ENCODE measurements at places on chromosomes 2 and 18. TPM values are rescaled to one million over a fixed set of nuclear protein-coding genes. Genes with fewer than 3 reads are reported as not detected.

- no peak for DNase-seq
These were observed 307.5 kb upstream of the ZEB2 start for GRCh38 chr2:144827404-144827803.

DNA sequence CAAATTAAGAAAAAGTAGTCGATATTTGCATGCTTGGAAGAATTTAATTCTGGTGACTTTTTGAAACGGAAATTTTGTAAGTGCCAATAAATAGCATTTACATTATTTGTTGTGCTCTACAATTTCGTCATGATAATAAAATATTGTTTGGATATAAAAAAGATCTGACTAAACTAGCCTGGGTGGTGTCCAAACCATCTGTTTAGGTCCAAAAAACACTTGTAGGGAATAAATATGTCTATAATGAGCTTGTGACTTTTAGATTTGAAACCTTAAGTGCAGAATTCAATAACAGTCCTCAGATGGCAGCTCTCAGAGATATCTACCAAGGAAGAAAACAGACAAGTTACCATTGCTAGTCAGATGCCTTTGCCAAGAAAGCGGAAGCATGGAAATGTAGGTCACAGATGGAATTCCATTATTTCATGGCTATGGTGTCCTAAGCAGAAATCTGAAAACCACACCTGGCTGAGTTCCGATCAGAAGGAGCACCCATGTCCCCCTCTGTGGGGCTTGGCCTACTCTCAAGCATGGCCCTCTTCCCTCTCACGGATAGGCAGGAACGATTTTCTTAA lies 731.1 kb downstream of the RNF144A start:
- DNase-seq, result no peak

- DNase-seq, result peak; percentile 18
These were observed 96.0 kb downstream of the INHBB start for GRCh38 chr2:120441744-120442471.

DNA sequence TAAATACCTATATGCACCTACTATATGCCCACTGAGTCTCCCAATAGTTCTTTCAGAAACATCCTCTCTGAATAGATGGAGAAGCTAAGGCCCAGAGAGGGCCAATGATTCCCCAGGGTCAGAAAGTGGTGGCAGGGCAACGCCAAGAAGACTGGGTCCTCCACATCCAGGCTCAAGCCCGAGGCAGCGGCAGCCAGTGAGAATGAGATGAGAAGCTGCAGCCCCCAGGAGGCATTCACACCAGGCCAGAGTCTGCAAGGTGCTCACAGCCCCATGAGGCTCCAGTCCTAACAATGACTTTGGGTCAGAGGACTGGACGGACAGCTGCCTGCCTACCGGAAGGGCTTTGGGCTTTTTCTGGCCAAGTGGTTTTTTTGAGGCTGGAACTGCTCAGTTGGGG lies 3.5 kb downstream of the TEX261 start:
- DNase-seq, result no peak

DNA sequence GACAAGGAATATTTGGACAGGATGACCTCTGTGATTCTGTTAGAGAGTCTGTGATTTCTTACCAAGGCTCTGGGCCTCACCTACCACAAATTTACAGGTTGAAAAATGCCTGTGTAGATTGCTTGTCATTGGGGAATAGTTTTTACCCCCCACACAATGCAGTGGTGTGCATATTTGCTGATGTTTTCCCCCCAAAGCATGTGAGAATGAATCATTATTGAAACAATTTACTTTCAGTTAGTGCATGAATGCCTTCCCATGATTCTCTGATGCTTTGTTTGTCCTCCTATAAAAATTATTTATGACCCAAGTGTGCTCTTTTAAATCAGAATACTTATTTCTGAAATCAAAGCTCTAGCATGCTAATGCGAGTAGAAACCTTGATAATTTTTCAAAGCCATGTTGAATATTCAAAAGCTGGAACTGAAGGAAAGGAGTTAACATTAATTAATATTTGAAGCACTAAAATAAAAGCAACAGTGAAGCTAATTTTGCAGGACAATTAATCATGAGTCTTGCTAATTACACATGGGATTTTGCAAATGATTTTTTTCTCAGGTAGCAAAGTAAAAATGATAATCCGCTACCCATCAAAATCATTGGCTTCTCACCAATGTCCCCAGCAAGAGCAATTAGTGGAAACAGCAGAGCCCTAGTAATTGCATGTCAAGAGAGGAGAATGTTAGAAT lies 361.2 kb upstream of the HNRNPA3 start:
- no peak for DNase-seq

- no peak for DNase-seq
These were observed 122.2 kb upstream of the SMAD7 start for GRCh38 chr18:49072940-49073339.

Gene RAB6C
- 0.40 TPM for total RNA-seq

Gene LYG2
- total RNA-seq, result 16.0 TPM

DNA sequence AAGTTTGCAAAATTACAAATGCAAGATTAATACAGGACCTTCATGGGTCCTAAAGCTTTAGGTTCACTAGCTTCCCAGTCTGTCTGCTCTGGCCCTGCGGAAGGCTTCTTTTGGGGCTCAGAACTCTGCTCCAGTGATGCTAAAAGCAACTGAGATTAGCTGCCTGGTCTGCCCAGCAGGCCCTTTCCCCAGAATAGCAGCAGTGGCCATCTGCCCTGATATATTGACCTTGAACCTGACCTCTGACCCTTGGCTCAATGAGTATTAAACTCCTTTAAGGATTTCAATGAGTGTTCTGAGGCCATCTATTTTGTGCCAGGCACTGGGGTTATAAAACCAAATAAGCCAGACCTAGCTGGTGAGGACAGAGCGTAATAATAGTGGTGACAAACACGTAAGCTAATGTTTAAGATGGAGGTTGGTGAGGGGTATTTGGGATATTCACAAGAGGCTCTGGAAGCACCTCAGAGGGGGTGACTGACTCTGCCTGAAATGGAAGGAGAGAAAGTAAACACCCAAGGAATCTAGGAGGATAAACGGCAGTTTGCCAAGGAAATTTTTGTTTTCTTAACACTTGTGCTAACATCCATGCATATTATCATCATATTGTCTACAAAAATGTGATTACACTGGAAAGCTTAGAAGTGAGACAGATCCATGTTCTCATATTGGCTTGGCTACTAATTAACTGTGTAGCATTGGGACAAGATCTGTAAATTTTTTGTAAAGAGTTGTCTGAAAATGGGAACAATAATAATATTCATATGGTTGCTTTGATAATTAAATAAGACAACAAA lies 50.4 kb upstream of the LCLAT1 start:
- no peak for DNase-seq

Gene STARD6
- not detected for total RNA-seq

DNA sequence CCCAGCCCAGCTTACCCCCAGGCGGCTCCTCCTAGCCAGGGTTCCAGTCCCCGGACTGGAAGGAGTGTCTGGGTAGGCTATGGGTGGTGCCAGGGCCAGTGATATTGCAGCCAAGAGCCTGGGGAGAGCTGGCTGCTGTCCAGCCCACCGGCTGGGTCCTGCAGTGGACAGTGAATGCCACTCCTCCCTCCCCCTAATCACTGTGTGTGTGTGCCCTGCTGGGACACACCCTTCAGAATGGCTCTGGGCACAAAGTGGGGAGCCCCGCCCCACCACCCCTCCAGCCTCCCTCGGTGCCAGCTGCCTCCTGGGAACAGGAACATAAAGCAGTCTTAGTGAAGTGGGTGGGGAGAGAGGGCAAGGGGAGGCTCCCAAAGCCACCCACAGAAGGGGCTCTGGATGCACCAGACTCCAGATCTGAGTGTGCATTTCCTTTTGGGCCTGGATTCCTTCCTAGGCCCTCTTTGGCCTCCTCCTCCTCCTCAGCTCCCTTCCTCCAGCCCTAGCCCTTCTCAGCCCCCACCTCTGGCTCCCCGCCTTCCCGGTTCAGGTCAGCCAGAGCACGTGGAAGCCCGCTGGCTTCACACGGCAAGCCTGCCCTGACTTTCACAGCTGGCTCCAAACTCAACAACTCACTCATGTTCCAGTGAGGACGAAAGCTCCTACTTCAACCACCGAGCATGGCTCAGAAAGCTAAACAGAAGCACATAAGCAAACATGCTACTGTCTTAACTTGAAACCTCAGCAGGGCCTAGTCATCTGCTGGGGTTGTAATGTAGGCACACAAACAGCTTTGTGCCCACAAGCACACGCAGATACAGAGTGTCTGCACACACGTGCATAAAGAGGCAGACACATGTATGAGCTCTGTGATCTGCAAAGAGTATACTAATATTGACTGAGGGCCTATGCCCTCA lies 209.2 kb upstream of the SMAD2 start:
- no peak for DNase-seq

Gene RAD51AP2
- total RNA-seq, result 0.89 TPM

DNA sequence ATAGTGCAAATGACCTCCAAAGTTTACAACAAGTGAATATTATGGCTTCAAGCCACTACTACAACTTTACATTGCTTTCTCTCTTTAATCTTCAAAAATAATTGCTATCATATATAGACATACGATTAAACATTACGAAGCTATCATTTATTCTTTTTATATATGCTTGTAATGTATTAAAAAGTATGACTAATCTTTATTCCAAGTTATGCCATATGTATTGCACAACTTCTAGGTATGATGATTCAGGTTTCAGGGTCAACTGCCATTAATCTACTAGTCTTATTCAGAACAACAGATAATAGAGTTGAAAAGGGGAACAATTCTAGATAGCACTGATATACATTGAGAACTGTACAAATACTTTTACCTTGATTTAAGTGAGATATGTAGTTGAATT lies 506.2 kb upstream of the TMEFF2 start:
- no peak for DNase-seq

Gene MSGN1
- not detected for total RNA-seq

- no peak for DNase-seq
These were observed 31.0 kb downstream of the EDAR start for GRCh38 chr2:108958002-108958401.

Gene LCT
- not detected for total RNA-seq

DNA sequence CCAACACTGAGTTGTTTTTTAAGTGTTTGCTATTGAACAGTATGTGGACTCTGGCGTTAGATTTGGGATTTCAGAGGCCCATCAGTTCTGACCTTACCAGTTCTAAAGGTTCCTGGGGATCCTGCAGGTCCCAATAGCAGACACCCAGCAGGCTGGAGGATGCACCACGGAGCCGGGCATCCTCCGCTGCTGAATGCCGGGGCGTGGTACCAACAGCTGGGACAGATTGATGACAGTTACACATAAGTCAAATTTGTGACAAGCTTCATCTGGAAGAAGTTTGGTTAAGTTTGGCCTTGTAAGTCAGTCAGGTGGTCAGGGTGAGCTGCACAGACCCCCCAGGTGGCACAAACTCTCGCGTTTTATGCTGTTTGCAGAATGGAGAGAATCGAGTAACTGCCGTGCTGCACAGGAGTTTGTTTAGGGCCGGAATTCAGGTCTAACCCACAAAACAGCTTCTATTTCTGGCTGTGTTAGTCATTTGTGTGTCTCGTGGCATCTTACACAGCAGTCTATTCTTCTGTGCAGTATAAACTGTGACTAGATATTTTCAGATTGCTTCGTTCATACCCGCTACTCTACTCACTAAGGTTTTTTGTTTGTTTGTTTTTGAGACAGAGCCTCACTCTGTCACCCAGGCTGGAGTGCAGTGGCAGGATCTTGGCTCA lies 19.2 kb downstream of the CTDP1 start:
- no peak for DNase-seq

- DNase-seq, result no peak
These were observed 12.3 kb downstream of the PAX8 start for GRCh38 chr2:113266431-113266830.

GRCh38 chr18:32310774-32311173 lies 120.9 kb downstream of the MEP1B start:
- no peak for DNase-seq

DNA sequence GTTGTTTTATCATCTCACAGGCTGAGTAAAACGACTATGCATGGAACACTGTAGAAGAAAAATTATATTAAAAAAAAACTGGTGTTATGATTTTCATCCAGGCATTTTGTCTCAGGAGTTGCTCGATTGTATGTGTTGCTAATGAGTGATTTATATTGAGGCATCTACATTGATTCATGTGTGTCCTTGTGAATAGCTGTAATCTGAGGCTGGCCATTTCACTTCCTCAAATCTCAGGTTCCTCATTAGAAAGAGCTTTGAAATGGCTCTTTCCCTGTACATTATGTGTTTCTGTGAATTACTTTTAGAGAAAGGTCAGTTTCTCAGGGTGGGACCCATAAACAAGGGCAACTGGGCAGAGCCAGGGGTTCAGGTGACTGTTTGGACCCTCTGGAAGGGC lies 2.3 kb downstream of the IL18R1 start:
- DNase-seq, result no peak

GRCh38 chr2:38720613-38721241 lies 30.4 kb downstream of the SRSF7 start:
- DNase-seq, result no peak

- DNase-seq, result peak; percentile 89
These were observed 15.6 kb upstream of the ASAP2 start for GRCh38 chr2:9191041-9191481.

DNA sequence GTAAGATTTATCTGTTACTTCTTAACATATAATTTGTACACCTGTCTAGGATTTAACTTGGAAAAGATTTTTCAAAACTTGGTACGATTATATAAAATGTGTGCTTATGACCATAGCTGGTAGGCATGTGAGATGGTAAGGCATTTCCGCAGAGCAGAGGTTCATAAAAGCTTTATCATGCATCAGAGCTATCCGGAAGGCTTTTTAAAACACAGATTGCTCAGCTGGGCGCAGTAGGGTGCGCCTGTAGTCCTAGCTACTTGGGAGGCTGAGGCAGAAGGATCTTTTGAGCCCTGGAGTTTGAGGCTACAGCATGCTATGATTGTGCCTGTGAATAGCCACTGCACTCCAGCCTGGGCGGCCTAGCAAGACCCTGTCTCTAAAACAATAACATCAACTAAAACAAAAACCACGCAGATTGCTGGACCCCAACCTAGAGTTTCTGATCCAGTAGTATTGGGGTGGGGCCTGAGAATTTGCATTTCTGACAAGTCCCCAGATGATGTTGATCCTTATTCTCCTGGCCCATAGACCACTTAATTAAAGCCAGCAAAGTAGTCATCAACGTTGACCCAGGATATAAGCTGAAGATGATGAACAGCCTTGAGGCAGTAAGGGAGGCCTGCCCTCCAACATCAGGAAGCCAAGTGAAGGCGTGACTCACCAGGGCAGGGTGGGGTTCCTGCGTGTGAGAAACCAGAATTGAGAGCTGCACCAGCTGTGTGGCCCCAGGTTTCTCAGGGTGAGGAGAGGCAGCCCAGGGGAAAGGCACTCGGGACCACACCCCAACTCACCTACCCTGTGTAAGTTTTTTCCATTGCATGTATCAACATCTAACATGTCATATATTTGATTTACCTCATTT lies 21.6 kb upstream of the SLC20A1 start:
- peak; percentile 76 for DNase-seq

DNA sequence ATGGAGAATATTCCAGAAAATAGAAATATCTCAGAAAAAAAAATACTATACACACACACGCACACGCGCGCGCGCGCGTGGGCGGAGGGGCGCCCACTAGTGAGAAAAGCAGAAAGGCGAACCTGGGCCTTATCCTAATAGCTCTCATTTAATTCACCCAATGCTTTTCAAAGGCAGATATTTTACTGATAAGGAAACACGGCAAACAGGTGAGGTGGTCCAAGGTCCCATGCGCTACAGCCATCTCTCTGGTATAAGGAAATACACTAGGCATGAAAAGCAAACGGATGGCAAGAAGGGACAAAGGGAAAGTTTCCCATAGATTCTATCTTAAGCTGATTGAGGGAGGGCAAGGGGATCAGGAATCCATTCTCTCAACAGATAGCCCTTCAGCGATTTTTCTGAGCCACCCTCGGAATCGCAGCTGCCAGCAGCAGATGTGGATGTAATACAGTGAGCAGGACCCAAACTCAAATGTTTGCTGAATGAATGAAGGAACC lies 136.7 kb downstream of the TMEM247 start:
- no peak for DNase-seq
